T-helper 17 cell (primary cell): ENCODE measurements at places on chromosomes 5 and 9.

DNA sequence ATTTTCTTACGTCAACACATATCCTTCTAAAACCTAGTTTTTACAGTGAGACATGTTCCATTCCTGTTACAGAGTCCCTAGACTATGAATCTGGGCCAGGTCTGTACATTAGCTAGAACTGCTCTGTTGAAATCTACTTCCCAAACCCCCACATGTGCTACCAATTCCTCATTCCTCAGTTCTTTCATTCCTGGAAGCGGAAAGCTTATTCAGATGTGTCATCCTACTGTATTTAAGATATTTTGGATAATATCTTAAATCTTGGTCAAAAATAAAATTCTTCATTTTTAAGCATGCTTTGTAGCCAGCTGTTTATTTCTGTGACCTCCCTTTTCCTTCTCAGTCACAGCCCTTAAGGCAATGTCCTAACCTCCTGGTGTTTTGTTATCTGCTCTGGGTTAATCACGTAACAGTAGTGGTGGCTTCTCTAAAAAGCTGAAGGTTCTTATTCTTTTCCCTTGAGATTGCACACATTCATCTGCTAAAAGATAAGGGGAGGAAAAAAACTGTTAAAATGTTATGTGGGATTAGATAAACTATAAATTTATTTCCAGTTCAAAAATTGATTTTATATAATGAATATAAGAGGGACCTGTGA is 35.6 kb downstream of the GLRX start:
- DNase-seq = no peak

GRCh38 chr5:32475334-32476097 is 31.0 kb upstream of the ZFR start:
- no peak for DNase-seq

DNA sequence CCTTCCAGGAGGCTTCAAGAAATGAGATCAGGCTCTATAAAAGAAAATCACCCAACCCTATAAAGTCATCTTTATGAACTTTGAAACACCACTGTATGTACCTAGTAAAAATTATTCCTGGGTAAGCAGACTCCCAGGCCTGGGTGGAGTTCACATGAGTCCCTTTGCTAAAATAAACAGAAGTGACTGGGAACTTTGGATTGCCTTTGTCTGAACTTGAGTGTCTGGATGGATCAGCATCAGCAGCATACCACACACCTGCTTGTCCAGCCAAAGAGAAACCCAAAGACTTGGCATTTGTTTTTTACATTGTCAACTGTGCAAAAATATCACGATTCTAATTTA is 79.6 kb upstream of the CDKN2B start:
- DNase-seq = no peak

- no peak for DNase-seq
Measured at GRCh38 chr9:28234894-28235277, 661.6 kb upstream of the C9orf72 start.

DNA sequence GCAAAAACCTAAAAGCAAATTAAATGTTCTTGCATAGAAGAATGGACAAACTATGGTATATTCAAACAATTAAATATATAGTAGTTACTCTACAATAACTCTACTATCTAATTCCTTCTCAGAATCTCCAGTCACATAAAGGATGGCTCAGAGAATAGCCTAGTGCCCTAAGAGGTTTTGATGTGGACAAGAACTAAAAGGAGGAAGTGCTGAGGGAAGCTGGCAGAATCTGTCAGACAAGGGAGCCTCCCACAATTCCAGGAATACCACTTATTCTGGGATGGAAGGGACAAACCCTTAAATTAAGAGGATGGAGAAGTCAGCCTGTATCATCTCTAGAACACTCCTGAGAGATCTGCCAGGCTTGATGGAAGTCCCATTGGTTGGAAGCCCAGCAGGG is 30.4 kb downstream of the TNFSF8 start:
- no peak for DNase-seq

DNA sequence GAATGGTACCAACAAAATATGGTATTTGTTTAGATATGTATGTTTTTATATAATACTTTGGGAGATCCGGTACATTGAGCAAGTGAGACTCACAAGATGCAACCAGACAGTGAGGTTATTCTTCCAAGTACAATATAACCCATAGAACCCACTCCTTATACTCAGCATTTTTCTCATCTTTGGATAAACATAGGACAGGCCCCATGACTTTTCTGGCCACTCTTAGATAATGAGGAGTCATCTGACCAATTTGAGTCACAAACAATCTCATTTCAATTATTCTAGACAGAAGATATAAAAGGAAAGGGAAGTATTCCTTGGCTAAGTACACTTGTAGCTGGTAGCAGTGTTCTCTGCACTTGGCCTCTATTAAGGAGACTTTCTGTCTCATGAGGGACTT is 150.2 kb downstream of the SGCD start:
- no peak for DNase-seq

DNA sequence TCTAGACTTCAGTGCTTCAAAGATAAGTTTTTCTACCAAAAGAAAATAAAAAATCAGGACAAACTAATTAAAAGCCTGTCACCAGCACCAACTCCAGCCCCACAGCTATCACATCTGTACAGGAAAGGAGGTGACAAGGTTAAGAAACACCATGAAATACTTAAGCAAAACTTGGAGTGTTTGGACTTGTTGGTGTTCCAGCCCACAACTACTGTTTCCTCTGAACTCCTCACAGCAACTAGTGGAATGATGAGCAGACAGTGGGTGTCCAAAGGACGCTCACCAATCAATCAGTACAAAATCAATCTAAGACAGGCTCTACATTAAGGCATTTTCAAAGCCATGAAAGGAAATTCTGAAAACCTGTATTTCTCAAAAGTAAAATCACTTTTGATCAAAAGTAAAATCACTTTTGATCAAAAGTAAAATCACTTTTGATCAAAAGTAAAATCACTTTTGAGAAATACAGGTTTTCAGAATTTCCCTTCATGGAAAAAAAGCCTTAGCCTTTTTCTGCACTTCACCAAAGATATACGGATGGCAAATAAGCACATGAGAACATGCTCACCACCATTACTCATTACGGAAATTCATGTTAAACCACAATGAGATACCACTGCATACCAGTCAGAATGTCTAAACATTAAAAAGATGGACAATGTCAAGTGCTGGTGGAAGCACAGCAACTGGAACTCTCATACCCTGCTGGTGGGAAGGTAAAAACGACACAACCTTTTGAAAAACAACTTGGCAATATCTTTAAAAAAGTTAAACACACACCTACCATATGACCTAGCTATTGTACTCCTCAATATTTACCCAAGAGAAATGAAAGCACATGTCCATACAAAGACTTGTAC is 79.7 kb downstream of the MED27 start:
- no peak for DNase-seq

DNA sequence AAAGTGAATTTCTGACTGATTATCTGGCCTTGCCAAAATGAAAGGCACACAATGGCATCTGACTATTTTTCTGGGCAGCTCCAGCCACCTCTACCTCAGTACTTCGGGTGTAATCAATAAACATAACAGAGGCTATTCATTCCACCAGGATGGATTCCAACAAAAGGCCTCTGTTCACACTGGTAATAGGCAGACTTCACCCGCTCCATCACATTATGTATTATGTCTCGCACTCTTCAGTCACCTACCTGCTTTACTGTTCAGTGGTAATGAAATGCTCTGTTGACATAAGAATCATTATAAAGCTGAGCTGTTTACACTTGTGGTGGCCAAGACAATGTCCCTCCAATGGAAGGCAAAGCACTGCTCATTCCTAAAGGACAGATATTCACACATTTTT is 1333.7 kb upstream of the WWC1 start:
- DNase-seq = no peak

DNA sequence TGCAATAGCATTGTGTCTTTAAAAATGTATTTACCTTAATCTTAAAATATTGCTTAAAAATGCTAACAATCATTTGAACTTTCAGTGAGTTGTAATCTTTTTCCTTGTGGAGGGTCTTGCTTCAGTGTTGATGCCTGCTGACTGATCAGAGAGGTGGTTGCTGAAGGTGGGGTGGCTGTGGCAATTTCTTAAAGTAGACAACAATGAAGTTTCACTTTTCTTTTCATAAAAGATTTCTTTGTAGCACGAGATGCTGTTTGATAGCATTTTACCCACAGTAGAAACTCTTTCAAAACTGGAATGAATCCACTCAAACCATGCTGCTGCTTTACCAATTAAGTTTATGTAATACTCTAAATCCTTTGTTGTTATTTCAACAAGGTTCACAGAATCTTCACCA is 50.8 kb downstream of the NR3C1 start:
- no peak for DNase-seq

DNA sequence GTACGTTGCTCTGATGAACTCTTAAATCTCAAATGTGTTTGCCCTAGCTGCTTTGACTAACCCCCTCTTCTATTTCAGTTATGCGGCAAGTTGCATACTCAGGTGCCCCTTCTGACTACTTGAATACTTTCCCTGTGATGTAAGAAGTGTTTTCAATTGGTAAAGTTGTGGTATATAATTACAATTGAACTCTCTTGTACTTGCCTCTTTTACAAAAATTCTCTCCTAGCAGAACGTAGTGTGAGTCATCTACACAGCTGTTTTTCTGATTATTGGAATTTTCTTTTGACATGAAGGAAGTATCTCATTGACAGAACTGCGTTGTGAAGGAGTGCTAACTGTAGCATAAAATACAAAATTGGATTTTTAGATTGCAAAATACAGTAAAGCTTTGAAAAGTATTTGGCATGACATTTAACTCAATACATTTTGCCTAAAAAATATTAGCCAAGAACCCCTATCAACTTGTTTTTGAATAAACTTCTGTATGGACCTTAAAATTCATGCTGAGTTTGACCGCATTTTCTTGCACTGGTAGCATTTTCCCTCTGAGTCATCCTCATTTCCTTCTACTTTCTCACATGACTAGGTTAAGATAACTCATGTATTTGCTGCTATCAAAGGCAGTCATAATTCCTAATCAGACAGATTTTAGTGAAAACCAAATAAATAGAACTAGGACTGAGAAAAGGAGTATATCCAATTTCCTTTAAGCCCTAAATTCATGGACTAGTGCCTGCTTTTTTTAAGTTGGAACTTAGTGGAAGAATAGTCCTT is 6.3 kb downstream of the CRHBP start:
- no peak for DNase-seq

DNA sequence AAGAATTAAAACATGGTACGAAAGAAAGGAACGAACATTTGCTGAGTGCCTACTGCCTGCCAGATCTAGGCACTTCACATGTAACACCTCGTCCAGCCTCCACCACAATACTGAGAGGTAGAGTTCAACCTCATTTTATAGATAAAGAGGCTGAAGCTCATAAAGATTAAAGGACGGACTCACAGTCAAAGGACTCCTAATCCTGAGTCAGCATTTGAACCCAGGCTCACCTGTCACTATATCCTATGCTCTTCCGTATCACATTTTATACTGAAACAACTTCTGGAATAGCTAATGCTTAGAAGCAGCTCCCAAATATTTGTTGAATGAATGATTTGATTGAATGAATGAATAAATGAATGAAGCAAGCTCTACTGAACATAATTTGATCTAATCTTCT is 22.5 kb downstream of the PDCD1LG2 start:
- no peak for DNase-seq

DNA sequence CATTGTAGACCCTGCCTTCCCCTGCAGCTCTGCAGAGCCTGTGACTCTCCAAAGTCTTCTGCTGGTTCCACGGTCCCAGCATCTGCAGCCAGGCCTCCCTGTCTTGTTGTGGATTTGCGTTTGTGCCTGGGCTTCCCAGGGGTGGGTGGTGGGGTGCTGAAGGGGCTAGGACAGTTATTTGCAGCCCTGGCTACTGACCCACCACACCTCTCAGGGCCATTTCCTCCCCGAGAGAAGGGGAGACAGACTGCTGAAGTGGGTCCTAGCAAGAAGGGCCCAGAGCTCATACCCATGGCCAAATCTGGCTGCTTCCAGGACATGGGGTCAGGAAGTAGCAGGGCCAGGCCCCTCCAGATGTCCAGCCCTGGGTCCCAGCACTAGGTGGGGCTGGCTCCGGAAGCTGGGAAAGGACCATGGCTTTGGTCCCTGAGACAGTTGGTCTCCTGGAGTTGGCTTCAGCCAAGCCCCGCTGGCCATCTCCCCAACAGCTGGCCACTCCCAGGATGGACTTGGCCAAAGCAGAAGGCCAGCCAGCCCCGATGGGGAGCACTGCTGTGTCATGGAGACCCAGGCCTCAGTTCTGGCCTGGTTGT is 26.3 kb downstream of the GSN start:
- DNase-seq = no peak

DNA sequence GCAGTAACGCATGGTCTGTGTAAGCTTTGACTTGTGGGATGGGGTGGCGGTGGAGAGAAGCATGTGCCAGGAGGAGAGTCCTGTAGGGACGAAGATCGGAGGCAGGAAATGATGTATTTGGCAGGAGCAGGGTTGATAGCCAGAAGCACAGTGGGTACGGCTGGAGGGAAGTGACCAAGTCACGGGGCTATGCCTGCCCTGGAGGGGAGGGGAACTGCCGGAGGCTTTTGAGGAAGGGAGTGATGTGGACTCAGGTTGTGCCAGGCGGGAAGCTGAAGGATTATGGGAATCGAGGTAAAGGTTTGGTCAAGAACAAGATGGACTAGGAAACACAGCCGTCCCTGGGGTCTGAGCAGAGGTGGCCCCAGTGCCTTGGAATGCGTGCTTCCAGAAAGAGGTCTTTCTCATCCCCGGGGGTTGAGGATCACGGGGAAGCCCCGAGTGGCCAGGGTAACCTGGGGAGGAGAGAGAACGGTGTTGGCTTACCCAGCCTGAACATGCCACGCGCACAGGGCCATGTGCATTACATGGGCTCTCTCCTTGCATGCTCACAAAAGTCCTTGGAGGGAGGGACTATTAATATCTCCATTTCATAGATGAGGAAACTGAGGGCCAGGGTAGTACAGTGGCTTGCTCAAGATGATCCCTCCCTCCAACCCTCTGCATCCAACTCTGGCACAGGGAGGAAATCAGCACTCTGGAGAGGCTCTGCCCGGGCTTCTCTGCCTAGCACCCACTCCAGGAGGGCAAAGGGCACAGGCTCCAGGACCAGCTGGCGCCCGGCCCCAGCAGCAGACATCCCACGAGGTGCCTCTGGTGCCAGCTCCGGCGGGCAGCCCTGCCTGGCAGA is 253.8 kb downstream of the PBX3 start:
- DNase-seq = no peak

DNA sequence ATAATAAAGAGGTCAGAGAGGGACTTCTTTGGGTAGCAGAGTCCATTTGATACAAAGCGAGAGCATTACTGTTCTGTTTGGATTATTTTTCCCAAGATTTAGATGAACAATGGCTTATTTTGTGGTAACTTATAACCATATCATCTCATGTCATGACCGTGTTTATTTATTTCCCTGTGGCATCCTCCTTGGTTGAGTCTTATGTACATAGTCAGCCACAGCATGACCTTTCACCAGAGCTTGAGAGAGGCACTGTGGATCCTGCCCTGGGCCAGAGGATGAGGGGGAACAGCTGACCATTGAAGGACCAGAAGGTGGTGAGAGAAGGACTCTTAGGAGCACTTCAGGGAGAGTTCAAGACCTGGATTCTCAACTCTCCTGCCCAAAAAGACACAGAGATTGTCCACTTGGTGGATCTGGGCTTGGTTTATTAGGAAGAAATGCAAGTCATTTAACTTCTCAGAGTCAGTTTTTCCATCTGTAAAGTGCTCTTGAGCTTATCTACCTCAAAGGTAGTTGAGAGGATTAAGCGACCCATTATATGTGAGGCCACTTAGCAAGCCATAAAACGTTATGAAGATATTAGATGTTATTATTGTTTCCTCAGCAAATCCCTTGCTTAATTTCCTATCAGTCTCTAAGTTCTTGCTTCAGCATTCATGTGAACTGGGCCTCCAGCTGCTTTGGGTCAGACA is 51.4 kb downstream of the PPIC start:
- DNase-seq = no peak

- no peak for DNase-seq
Measured at GRCh38 chr9:79049371-79049770, 522.4 kb upstream of the TLE4 start.
